ENCODE measurements at places on chromosomes 3 and 15.

DNA sequence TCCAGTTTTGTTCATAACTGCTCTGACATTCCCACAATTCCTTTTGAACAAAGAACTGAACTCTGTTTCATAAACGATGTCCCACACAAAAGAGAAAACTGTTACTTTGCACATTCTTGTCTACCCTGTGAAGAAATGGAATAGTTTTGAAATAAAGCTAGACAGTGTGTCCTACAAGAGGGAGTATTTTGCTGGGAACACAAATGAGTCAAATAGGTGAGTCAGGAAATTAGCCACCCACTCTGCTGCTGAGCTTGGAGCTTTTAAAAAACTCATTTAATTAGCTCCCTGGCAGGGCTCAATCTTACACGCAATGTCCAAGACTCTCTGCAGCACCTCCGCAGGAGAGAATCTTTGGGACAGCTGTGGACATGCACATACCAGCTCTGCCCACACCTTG is 193.4 kb downstream of the SLC9A9 start:
- DNase-seq: no peak

GRCh38 chr3:153679714-153680113 is 441.5 kb upstream of the ARHGEF26 start:
- no peak for DNase-seq

DNA sequence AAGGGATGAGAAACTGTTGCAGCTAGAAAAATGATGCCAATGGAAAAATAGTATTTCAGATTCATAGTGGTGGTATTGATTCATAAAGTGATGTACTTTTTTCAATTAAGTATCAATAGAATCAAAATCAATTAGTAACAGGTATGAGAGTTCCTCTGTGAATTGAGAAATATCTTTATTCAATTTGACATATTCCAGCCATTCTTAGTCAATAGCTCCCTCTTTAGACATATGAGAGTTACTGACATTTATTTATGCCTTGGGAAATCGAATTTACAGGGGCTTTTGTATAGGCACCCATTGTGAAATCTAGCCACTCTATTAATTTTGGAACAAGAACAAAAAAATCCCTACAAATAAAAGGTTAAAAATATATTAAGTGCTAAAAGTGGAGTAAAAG is 386.9 kb upstream of the CNTN3 start:
- peak; percentile 9 for DNase-seq

- DNase-seq: peak; percentile 33
Measured at GRCh38 chr3:100226712-100227429, 33.9 kb upstream of the TBC1D23 start.

GRCh38 chr3:4351164-4351855 is 48.1 kb downstream of the SETMAR start:
- DNase-seq: peak; percentile 71

- no peak for DNase-seq
Measured at GRCh38 chr3:21803604-21804003, 52.6 kb upstream of the ZNF385D start.

- peak; percentile 70 for DNase-seq
Measured at GRCh38 chr3:108153451-108153981, 62.7 kb upstream of the CD47 start.

DNA sequence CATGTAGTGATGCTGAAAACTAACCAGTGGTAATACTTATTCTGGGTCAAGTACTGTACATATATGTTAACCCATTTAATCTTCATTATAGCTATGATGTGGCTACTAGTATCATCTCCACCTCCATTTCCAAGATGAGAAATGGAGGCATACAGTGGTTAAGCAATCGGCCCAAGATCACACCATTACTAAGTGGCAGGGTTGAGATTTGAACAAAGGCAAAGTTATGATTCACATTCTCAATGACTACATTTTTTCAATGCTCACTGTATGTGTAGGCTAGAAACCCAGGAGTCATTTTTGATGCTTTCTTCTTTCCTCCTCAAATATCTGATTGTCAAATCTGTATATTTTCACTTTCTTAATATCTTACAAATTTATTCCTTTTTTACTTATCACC is 30.2 kb downstream of the ABI3BP start:
- no peak for DNase-seq

DNA sequence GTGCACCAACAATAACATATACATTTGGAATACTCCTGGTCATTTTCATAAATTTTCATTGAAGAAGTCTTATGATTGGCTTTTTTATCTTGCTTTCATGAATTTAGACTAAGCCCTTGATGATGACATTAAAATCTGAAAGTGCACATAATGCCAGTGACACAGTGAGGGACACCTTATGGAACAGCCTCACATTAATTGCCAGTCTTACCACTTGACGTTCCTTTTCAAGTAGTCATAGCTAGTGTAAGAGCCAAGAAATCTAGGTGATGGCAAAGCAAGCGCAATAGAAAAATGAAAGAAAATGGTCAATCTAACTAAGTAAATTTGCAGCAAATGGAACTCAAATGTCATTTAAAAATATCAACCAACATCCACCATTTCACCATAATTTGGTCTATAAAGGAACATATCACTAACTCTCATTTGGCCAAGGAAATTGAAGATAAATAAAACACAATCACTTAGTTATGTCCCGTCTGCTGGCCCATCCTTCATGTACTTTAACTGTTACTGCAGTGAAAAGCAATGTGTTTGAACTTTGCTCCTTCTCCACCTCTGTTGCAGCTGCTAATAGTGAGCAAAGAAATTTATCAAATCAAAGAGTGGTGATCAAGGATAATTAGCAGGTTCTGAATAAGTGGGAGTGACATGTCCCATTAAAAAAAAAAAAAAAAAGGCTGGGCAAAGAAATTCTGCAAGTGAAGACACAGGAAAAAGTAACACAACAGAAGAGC is 110.0 kb downstream of the TJP1 start:
- DNase-seq: no peak

DNA sequence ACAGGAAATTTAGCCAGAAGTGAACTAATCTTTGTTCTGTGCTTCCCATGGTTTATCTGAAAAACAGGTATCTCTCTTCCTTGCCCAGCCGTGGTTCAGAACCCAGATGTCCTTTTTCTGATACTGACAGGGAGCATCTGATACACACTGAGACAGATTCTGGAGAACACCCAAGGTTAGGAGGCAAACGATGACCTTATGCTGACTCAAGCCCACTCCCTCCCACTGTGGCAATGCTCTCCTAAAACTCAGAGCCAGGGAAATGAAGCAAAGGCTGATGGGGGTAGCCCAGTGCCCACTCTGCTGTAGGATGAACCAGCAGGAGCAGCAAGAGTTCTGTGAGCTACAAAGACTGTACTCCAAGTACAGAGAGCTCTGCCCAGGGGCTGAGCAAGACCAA is 225.1 kb downstream of the NTRK3 start:
- no peak for DNase-seq

GRCh38 chr3:16927485-16927884 is 42.7 kb downstream of the PLCL2 start:
- no peak for DNase-seq

DNA sequence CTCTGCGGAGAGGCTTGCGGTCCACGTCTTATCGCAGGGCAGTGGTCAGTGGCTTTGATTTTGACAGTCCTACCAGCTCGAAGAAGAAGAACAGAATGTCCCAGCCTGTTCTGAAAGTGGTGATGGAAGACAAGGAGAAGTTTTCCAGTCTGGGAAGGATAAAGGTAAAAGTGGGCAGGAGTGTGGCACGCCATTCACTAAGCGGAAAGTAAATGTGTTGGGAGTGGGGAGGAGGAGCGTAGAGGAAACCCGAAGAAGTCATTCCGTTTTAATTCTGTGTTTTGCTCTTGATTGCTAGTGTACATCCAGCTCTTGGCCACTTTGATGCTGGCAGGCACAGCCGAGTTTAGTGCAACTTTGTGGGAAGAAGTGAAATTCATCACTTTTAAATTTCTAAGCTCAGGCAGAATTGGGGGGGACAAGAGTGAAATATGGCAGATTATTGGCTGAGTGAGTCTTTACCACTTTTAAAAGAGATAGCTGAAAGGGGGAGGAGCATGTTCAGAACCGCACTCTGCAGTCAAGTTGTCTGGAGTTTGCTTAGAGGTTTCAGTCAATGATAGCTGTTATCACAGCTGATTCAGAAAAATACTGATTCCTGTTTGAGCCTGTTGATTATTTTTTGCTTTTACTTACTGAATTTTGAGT is 1.8 kb downstream of the ARHGEF26 start:
- DNase-seq: peak; percentile 45

DNA sequence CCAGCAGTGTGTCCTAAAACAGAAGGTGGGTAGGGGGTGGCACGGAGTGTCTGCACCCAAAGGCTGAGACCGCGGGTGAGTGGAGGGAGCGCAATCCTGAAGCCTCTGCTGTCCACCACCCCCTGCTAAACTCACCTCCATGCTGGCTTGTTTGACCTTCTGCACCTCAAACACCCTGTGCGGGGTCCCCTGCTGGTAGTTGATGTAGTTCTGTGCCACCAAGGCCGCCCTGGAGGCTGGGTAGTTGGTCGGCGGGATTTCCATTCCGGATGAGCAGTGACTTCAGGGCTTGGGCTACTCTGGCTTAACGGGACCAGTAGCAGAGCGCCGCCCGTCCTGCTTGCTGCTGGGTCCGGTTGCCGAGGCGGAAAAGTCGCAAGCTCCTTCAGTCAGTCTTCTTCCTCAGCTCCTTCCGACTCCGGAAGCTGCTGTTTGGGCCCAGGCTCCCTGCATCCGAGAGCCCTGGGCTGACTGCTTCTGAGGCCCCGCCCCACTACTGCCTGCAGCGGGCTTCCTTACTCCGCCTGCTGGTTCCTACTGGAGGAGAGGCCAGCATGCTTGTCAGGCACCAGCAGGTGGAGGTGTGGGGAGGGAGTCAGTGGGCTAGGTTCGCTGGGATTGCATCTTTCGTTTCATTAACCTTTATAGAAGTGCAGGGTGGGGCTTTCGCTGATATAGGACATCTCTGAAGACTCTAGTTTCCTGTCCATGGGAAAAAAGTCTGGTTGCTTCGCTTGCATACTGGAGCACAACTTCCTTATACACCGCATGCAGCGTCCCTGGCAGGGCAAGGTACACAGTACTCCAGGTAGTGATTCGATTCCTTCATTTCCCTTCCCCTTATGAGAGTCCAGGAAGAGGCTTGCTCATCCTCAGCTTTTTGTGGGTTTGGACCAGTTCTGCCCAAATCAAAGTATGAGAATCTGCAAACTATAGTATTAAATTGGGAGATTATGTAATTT is at the start of gene LXN:
Gene LXN (minus strand): TSS at position 434 of the 962 bp plus-strand sequence. CDS start 170 bp downstream, at position 264.
- peak; percentile 81 for DNase-seq

DNA sequence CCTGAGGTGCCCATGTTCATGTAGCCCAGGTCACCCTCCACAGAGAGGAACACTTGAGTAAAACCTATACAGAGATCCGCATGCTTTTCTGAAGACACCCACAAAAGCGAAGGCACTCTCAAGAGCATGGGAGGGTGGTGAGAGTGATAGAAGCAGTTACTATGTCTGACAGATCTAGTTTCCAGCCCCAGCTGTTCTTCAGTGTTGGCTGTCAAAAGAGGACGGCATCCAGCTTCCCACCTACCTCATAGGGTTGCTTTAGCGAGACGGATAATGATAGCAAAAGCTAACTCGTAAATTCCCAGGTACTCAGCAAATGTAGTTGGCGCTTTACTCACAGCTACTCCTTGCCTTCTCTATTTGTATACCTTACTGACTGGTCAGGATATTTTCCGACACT is 3.0 kb upstream of the MEX3B start:
- no peak for DNase-seq

DNA sequence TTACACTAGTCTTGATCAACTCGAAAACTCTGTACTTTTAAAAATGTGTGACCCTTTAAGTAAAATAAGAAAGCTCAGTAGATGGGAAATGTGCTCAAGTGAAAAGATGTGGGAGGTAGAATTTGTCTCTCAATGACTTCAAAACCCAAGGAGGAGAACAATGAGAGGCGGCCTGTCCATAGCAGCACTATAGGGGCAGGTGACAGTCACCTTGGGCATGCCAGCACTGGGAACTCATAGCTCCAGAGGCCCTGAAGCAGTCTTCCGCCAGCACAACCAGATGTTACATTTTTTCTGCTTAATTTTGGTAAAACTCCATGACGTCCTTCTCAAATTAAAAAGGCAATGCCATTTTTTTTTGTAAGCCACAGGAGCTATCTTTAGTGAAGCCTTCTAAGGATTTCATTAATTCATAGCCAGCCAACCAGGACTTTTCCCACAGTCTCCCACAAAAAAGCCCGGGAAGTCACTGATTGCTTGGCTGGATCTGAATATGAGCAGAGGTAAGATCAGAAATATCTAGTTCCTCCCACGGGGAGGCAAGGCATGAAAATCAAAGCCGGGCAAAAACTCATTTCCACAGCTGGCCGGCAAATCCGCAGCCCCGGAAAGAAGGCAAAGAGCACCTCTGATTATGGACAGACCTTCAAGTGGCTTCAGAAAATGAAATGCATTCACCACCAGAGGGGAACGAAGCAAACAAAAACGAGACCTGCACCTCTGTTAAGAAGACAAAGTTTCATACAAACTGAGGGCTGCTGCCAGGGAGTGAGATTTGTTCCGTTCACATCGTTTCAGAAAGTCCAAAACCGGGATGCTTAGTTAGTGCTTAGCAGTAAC is 10.5 kb downstream of the IL17RD start:
- no peak for DNase-seq

DNA sequence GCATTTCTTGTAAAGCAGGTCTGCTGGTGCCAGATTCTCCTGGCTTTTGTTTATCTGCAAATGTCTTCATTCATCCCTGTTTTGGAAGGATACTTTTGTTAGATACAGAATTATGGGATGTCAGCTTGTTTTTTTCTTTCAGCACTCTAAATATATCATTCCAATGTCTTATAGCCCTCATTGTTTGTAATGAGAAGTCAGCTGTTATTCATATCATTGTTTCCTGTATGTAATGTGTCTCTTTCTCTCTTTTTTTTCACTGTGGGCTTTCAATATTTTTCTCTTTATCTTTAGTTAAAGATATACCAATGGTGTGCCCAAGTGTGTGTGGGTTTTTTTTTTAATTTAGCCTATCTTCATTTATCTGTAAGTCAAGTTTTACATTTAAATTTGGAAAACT is 65.6 kb upstream of the DCP1A start:
- DNase-seq: no peak

GRCh38 chr15:88472225-88472624 is 4.7 kb downstream of the MRPS11 start:
- no peak for DNase-seq

DNA sequence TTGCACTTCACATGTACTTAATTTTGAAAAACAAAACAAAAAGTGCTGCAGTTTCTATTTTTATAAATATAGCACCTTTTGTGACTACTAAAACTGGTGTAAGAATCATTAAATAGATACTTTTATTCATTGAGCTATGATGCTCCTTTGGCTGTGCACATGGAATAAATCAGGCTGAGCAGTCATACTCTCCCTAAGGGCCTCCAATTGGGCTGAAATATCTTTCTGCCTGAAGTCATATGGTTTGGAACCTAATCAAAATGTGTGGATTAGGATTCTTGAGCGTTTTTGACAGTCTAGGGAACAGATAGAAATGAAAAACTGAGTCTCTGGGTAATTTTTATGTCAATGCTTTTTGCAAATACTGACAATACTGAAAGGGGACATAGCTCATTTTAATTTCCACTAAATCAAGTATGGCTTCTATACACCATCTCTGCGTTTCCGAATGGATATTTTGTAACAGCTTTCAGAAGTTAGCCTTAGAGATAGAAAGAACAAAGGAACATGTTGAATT is 392.2 kb upstream of the ROBO1 start:
- no peak for DNase-seq
